ENCODE measurements at places on chromosomes 12 and 14.
A peak's percentile ranks its signal among the peaks of the same experiment; 100 is the strongest.

GRCh38 chr12:106234449-106234848 lies 13.4 kb downstream of the CKAP4 start:
- DNase-seq = no peak

DNA sequence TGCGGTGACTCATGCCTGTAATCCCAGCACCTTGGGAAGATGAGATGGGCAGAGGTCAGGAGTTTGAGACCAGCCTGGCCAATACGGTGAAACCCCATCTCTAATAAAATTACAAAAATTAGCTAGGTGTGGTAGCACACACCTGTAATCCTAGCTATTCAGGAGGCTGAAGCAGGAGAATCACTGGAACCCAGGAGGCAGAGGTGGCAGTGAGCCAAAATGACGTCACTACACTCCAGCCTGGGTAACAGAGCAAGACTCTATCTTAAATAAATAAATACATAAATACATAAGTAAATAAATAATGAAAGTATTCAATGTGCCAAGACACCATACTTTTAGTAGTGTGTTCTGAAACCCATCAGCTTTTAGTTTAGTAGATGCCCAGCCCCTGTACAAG lies 308.1 kb upstream of the FLRT2 start:
- no peak for DNase-seq

DNA sequence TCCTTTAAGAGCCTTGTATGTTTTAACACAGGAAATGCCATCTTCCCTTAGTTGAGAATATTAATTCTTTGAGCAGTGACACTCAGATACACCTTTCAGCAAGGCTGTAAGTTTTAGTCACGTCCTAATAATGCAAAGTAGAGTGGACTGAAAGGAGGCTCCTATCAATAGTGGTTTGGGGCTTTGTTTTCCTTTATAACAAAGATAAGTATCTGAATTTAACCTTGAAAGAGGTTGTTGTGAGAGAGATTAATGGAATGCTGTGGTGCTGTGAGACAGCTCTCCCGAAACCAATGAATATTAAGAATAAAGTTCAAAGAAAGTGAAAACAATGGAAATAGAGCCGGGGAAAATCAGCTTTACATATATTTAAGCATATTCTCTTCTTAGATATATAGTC lies 259.6 kb downstream of the ERC1 start:
- no peak for DNase-seq

GRCh38 chr14:77752799-77753516 lies 8.0 kb downstream of the SNW1 start:
- DNase-seq = no peak

DNA sequence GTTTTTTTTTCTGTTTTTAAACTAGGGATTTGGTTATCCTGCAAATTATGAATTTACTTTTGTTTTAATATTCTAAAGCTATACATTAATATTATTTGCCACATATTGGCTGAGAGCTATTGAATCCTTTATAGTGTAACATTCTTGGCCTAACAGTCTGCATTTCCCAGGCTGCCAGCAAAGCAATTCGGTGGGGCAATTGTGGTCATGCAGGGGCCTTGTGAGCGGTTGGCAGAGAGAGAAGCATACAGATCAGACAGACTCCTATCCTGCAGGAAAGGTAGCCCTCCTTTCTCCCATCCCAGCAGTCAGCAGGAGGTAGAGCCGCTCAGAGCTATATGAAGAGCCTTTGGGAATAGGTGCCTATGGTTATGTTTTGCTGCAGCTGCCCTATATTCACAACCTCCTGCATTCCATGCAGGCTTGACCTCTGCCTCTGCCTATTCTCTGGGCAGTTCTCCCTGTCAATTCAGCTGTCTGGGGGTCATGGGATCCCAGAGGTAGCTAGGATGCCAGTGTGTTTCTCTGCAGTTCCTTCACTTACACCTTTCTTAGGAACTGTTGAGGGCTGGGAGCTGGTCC lies 144.7 kb downstream of the GPHN start:
- no peak for DNase-seq

GRCh38 chr14:64541972-64542835 lies 1.7 kb downstream of the HSPA2 start:
- no peak for DNase-seq

- no peak for DNase-seq
Observed at GRCh38 chr12:77104286-77104685, 38.9 kb upstream of the E2F7 start.

DNA sequence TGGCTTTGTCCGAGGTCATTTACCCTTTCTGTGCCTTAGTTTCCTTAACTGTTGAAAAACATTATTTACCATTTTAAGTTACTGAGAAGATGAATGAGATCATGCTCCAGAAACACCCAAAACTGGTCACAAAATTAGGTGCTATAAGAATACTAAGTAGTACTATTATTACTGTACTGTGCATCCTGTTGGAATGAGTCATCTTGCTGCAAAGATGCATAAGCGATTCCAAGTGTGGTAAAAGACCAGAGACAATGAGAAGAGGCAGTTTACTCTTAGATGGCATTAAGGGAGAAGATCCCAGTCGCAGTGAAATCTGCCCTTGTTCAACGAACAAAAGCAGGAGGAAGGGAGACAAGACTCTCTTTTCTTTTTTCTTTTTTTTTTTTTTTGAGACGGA lies 4.2 kb upstream of the PLEKHA5 start:
- DNase-seq = no peak

- no peak for DNase-seq
Observed at GRCh38 chr12:84920331-84920730, 7.7 kb upstream of the SLC6A15 start.

DNA sequence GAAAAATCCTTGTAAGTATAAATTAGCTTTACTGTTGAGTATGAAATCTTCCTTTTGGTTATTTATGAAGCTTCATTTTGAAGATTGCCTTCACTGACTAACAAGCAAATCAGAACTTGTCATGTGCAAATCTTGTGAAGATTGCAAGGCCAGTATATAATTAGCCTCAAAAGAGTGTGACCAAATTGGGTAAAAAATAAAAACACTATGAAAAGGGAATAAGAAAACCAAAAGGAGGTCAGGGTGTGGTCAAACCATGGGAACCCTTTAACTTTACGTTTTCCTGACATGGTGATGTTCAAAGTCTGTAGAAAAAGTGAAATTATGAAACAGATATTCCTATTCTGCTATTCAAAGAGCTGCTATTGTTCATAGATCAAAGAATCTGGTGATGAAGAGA lies 230.3 kb downstream of the BCAT1 start:
- DNase-seq = no peak

DNA sequence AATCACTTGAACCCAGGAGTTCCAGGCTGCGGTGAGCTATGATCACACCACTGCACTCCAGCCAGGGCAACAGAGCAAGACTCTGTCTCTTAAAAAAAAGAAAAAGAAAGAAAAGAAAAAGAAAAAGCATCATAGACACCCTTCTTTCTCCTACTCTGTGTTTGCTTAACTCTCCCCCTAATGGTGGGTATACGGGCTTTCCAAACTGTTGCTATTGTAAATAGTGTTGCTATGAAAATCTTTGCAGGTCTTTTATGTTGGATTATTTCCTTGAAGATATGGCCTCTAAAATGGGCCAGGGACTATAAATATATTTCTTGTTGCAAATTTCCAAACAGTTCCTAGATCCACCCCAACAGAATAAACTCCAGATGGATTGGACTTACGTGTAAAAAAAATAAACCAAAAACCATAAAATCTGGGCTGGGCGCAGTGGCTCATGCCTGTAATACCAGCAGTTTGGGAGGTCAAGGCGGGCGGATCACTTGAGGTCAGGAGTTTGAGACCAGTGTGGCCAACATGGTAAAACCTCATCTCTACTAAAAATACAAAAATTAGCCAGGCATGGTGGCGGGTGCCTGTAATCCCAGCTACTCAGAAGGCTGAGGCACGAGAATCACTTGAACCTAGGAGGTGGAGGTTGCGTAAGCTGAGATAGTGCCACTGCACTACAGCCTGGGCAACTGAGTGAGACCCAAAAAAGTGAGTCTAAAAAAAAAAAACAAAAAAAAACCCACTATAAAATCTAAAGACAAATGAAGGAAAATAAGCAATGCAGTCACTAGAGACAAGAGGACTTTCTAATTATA lies 25.9 kb downstream of the NFKBIA start:
- no peak for DNase-seq

- DNase-seq = no peak
Observed at GRCh38 chr12:114381177-114381576, 24.8 kb downstream of the TBX5 start.

GRCh38 chr14:32934881-32935633 lies 3.6 kb upstream of the NPAS3 start:
- DNase-seq = no peak

DNA sequence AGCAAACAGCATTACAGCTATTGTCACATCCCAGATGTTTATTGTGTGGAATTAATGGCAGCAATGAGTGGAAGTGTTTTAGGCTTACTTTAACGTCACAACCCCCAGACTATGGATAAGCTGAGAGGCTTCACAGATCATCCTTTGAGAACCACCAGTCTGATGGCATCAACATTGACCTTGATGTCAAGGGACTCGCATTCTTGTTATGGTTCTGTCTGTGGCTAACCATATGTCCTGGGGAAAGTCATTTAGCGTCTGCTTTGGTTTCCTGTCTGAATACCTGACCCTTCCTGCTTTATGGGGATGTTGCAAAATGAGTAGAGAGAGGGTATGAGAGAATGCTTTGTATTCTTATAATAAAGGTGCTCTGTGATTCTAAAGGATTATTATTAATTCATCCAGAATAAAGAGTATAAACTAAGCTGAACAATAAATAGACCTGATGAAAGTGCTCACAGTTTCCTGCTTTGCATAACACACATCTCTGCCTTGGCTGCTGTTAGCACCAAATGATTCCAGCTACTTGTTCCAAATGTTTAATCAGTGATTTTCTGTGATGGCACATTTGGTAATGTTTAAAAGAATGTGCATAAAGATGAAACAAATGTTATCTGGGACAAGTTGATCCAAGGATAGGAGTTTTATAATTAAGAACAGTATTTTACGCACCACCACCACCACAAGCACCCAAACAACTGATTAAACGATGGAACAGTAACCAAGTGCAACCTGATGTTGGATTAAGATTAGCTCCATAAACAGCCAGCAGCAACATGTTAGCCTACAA lies 116.9 kb upstream of the LRIG3 start:
- DNase-seq = no peak

- DNase-seq = no peak
Observed at GRCh38 chr12:68119250-68119649, 40.3 kb downstream of the IFNG start.

DNA sequence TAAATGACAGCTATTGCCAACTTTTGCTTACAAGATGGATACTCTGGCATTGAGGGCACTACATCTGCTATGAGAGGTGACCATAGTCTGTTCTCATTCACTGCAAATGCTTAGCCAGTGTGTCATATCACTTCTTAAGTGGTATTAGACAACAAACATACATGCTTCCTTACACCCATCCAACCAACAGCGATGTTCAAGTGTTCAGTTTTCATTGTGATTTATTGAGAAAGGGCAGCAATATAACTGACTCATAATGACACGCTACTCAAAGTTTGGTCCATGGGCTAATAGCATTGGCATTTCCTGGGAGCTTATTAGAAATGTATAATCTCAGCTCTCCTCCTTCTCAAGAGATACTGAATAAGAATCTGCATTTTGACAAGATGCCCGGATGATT lies 181.7 kb downstream of the NPAS3 start:
- no peak for DNase-seq

GRCh38 chr12:130200445-130200844 lies 38.2 kb downstream of the FZD10 start:
- DNase-seq = no peak

- DNase-seq = peak; percentile 29
Observed at GRCh38 chr14:21300892-21301291, 21.0 kb downstream of the RPGRIP1 start.

GRCh38 chr14:26887847-26888246 lies 290.0 kb upstream of the NOVA1 start:
- DNase-seq = peak; percentile 27

Measured in left cardiac atrium (tissue), 4 donors.